Effector memory CD4-positive, alpha-beta T cell (primary cell): ENCODE measurements at places on chromosomes 6 and 20.
A peak's percentile ranks its signal among the peaks of the same experiment; 100 is the strongest.

DNA sequence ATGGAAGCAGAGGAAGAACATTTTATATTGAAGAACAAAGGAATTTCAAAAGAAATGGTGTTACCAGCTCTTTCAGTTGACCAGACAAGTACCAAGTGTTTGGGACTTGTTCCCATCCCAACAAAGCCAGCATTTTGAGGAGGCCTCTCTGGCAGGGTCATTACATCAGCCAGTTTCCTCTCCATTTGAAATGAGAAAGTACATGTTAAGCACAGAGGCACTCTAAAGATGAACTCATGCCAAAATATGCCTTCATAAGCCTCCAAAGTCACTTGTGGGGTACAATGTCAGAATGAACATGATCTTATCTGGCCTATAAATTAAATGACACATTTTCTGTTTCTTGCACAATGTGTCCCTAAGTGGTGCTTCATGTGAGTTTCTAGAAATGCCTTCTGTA, 223.9 kb downstream of the PRL start:
- DNase-seq = no peak
- no peaks in the 10 kb centered on the region for H3K27me3 ChIP-seq
- H3K27ac ChIP-seq = no peak overlapping the region
- no peaks in the 10 kb centered on the region for H3K4me1 ChIP-seq
- no peaks in the 10 kb centered on the region for H3K36me3 ChIP-seq

GRCh38 chr20:46990017-46990595, 95.5 kb downstream of the EYA2 start:
- no peak overlapping the region for H3K27ac ChIP-seq
- no peaks in the 10 kb centered on the region for H3K4me1 ChIP-seq
- no peak overlapping the region for H3K4me3 ChIP-seq
- no peak for DNase-seq
- no peaks in the 10 kb centered on the region for H3K36me3 ChIP-seq
- no peaks in the 10 kb centered on the region for H3K27me3 ChIP-seq

DNA sequence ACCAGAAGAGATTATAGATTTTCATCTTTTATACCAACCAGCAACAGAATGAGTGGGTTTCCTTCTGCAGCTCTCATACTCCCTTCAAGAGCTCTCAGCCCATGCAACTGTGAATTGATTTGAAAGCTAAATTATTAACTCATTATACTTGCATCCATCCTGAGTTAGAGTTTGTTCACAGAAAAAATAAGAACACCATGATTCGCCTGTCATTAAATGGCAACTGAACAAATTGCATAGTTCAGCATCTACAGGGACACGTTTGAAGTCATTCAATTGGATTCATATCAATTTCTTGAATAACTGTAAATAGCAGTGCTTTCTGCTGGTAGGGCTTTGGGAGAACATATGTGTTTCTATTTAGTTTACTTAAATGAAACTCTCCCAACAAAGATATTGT, 65.7 kb downstream of the NKAIN2 start:
- H3K27ac ChIP-seq = no peak overlapping the region
- DNase-seq = no peak
- no peak overlapping the region for H3K4me3 ChIP-seq
- no peaks in the 10 kb centered on the region for H3K4me1 ChIP-seq

DNA sequence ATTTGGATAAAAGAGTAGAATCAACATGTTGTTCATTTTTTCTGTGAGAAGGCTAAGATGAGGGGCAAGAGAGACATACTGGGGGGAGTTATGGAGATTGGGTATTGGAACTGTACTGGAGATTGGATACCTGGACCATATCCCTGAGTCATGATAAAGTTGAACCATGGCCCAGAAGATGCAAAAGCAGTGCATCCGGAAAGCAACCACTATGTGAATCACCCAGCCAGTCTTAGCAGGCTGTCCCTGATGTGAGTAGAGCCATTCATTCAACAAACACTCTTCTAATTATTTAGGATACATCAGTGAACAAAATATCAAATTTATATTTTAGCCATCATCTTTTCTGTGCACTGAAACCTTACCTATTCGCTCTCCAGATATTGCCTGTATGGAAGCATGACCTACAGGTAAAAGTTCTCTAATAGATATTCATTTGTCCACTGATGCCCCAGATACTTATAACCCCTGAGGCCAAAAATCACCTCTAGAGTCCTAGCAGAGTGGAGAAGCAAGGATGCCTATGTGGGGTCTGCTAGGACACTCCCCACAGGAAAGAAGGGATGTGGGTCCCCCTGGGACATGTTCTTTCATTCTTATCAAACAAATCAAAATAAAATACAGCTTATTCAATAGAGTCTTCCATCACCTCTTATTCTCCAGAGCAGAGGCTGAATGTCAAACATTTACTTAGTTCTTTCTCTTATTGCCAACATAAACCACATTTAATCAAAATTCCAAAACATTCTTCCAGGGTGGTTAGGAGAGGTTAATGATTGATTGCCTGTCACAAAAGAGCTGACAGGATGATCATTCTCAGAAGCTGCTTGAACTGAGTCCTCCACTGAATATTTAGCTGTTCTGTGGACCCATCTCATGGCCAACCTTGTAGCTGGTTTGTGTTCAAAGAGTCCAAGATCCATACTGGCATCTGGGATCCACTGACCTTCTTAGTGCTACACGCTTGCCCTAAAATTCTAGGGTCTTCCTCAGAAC, 37.0 kb upstream of the PKHD1 start:
- H3K4me1 ChIP-seq = no peaks in the 10 kb centered on the region
- no peak overlapping the region for H3K4me3 ChIP-seq

DNA sequence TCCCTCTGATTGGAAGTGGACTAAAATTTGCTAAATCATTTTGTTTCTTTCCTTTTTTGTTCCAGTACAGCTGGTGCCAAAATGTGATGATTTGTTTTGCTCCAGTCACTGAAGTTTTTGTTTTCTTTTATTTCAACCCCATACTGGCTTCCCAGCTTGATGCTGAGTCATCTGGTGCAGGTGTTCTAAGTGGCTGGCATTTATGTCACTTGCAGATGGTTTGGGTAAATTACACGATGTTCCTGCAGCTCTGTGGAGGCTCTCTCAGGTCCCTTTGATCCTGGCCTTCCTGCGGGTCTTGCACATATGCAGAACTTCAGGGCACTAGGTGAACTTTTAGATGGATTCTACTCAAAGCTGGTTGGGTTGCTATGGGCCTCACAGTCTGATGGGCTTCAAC, 577.7 kb downstream of the HAO1 start:
- DNase-seq = no peak
- H3K27me3 ChIP-seq = no peaks in the 10 kb centered on the region
- H3K27ac ChIP-seq = no peak overlapping the region
- no peaks in the 10 kb centered on the region for H3K4me1 ChIP-seq
- H3K36me3 ChIP-seq = no peaks in the 10 kb centered on the region

DNA sequence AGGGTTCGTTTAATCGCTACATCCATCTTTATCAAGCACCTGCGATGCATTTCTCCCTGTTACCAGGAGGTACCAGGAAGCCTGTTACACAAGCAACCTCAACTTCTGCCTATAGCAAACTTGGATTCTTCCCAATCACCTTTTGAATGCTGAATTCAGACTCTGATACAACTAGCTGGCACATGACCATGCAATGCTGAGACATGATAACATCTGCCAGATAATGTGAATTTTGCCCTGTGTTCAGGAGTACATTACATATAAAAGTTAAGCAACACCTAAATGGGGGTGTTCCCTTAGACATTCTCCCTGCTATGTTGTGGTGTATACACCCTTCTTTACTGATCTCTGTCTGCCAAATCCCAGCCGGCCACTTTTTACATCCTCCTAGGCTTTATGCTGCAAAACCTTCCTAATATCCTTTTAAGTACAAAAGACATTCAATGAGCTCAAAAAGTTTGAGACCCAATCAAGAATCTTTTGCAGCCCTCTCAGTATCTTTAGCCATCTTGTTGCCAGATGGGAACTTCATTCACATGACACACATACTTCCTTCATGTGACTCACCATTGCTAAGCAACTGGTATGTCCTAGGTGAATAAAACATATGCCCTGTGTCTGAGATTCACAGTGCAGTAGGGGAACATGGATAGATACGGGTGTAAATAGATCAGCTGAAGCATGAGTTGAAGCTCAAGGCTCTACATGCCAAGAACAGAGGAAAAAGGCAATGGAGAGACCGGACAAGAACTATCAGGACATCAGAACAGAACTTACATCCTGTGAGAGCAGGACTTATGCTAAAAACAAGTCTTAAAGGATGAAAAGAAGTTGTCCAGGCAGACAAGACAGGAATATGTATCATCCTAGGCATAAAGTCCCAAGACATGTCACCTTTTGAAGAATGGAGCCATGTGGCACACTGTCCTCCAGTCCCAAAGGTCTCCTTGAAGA, 84.3 kb downstream of the ZHX3 start:
- peaks cover 5% of the 10 kb centered on the region for H3K4me1 ChIP-seq
- H3K27me3 ChIP-seq = no peaks in the 10 kb centered on the region
- no peak overlapping the region for H3K27ac ChIP-seq
- H3K4me3 ChIP-seq = no peak overlapping the region
- DNase-seq = no peak

DNA sequence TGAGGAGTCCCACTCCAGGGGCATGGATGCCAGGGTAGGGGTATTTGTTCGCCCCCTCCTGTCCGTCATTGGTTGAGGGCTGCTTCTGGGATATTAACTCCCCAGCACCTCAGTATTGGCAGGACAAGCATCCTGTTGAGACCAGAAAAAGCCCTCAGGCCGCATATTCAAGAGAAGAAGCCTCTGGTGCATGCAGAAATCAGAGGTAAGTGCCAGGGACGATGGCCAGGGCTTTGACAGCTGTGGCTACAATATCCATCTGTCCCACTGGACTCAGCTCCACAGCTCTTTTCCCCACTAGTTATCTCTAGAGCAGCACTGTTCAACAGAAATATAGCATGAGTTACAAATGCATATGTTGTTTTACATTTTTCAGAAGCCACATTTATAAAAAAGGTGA, 651.3 kb downstream of the KIF16B start:
- H3K27ac ChIP-seq = no peak overlapping the region
- no peaks in the 10 kb centered on the region for H3K4me1 ChIP-seq
- H3K36me3 ChIP-seq = no peaks in the 10 kb centered on the region
- no peak overlapping the region for H3K4me3 ChIP-seq
- no peak for DNase-seq

- H3K4me3 ChIP-seq = no peak overlapping the region
- H3K4me1 ChIP-seq = no peaks in the 10 kb centered on the region
- DNase-seq = no peak
- peaks cover 11% of the 10 kb centered on the region for H3K36me3 ChIP-seq
- H3K27me3 ChIP-seq = no peaks in the 10 kb centered on the region
- H3K27ac ChIP-seq = no peak overlapping the region
These were observed 13.1 kb downstream of the SRPK1 start for GRCh38 chr6:35907750-35908149.

GRCh38 chr6:116278854-116279231, 887 bp downstream of the TSPYL1 start:
- H3K36me3 ChIP-seq = peaks cover 12% of the 10 kb centered on the region
- no peaks in the 10 kb centered on the region for H3K27me3 ChIP-seq
- peaks cover 29% of the 10 kb centered on the region for H3K4me1 ChIP-seq
- H3K27ac ChIP-seq = peak overlapping the region; percentile 99

GRCh38 chr6:100466410-100467128, 1.8 kb upstream of the SIM1 start:
- peaks cover 12% of the 10 kb centered on the region for H3K4me1 ChIP-seq
- H3K27me3 ChIP-seq = peaks cover 73% of the 10 kb centered on the region
- H3K36me3 ChIP-seq = no peaks in the 10 kb centered on the region
- DNase-seq = no peak

DNA sequence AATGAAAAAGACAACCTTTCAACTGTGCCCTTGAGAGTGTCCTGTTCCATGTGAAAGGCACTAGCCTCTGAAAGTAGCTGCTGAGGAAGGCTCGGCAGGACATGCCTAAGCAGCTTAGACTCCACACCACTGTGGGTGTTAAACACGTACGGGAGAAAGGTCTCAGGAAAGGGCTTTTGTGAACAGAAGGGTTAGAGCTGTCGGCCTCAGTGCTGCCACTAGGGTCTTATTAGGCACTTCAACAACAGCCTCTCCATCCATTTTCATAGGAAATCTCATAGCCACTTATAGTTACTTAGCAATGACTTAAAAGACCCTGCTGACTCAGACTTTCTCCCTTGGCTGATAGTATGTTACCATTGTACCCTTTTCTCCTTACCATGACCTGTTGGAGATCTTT, 662.8 kb downstream of the TBC1D32 start:
- no peaks in the 10 kb centered on the region for H3K4me1 ChIP-seq
- H3K4me3 ChIP-seq = no peak overlapping the region
- H3K36me3 ChIP-seq = no peaks in the 10 kb centered on the region
- no peak for DNase-seq

- no peaks in the 10 kb centered on the region for H3K36me3 ChIP-seq
- peaks cover 2% of the 10 kb centered on the region for H3K4me1 ChIP-seq
These were observed 9.8 kb downstream of the VEGFA start for GRCh38 chr6:43779852-43780236.

GRCh38 chr6:38774929-38775707, 60.0 kb downstream of the DNAH8 start:
- no peak overlapping the region for H3K27ac ChIP-seq
- DNase-seq = no peak
- H3K4me3 ChIP-seq = no peak overlapping the region
- no peaks in the 10 kb centered on the region for H3K27me3 ChIP-seq
- no peaks in the 10 kb centered on the region for H3K4me1 ChIP-seq
- H3K36me3 ChIP-seq = no peaks in the 10 kb centered on the region

DNA sequence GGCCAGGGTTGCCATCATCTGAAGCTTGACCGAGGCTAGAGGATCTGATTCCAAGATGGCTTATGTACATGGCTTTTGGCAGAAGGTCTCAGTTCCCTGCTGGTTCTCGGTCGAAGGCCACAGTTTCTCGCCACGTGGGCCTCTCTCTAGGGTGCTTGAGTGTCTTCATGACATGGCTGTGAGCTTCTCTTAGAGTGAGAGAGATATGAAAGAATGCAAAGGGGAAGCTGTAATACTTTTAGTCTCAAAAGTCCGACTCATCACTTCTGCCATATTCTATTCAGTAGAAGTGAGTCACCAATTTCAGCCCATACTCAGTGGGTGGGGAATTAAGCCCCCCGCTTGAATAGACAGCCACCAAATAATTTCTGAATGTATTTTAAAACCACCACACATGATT, 94.2 kb downstream of the UTRN start:
- H3K27me3 ChIP-seq = no peaks in the 10 kb centered on the region
- peaks cover 5% of the 10 kb centered on the region for H3K4me1 ChIP-seq
- DNase-seq = no peak
- H3K36me3 ChIP-seq = peaks cover 3% of the 10 kb centered on the region
- no peak overlapping the region for H3K4me3 ChIP-seq
- H3K27ac ChIP-seq = no peak overlapping the region

- H3K27me3 ChIP-seq = no peaks in the 10 kb centered on the region
- no peak overlapping the region for H3K4me3 ChIP-seq
- DNase-seq = no peak
- no peaks in the 10 kb centered on the region for H3K36me3 ChIP-seq
- H3K4me1 ChIP-seq = no peaks in the 10 kb centered on the region
- H3K27ac ChIP-seq = no peak overlapping the region
These were observed 1.1 kb upstream of the SLC22A7 start for GRCh38 chr6:43296780-43297497.

GRCh38 chr6:93581371-93581770, 162.0 kb upstream of the EPHA7 start:
- DNase-seq = no peak
- no peak overlapping the region for H3K27ac ChIP-seq
- no peaks in the 10 kb centered on the region for H3K4me1 ChIP-seq
- H3K27me3 ChIP-seq = no peaks in the 10 kb centered on the region
